ENCODE measurements at places on chromosomes 11 and 22.
A peak's percentile ranks its signal among the peaks of the same experiment; 100 is the strongest.

GRCh38 chr11:20457934-20458680, 70.6 kb downstream of the PRMT3 start:
- no peak for DNase-seq

GRCh38 chr11:10305262-10305963, 540 bp downstream of the ADM start:
- no peak for DNase-seq

DNA sequence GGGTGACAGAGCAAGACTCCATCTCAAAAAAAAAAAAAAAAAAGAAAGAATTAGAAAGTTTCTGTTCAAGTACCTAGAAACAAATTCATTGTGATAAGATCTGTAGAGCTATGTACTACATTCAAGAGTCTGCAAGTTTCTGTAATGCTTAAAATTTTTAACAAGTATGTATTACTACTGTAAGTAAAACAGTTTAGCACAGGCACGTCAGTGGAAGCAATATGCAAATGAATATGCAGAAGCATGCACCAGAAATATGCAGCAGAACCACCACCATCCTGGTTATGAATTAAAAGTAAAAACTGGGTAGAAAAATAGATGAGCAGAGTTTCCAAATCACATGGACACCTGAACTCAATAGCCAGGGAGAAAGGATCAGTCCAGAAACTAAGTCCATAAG, 19.3 kb downstream of the SBF2 start:
- no peak for DNase-seq

- DNase-seq: no peak
Observed at GRCh38 chr11:96061069-96061468, 137.2 kb upstream of the MTMR2 start.

DNA sequence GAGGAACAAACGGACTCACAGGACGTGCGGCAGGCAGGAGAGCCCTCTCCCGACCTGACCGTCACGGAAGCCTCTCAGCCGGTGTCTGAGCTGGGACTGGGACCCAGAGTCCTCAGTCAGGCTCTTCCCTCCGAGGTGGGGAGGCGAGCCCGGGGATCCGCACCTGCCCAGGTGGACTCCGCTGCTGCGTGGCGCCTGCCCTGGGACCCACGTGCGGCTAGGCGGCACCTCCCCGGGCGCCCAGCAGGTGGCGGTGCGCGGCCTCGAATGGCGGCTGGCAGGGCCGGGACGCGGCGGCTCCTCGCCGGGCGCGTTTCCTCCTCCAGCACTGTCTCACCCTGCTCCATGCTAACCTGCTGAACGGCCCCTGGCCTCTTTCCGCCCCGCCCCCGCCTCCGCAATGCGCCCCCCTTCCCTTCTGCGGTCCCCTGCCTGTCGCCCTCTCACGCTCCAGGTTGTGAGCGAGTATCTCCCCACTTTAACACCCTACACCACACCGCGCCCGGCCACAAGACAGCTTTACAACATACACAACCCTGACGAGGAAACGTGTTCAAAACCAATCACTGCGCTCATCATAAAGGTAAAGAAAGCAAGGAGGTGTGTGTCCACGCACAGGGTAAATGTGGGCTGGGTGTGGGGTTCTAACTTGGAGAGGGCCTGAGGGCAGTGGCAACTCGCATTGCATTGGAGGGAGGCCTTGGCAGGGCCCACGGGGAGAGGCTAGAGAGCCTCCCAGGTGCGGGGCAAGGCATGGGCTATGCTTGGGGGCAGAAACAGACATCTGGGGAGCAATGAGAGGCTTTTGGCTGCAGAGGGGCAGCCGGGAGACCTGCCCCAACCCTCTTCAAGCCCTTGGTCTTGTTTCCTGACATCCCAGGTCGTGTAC, 25.9 kb upstream of the ATXN10 start:
- peak; percentile 68 for DNase-seq

DNA sequence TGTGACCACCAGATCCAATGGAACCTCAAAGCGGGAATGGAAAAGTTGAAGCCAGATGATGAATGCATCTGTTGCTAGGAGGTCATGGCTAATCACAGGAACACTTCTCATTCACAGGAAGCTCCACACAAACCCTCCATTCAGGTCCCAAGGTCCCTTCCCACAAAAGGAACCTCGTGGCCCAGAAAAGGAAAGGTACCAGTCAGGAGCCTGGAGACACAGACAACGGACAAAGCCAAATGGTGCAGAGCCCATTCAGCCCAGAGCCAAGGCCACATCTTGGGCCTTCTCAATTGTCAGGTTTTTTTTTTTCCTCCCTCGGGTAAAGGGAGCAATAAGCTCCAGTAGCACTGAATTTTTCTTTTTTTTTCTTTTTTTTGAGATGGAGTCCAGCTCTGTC, 87.0 kb downstream of the FAM168A start:
- no peak for DNase-seq

- no peak for DNase-seq
Observed at GRCh38 chr11:91299980-91300379, 924.6 kb upstream of the FAT3 start.

GRCh38 chr11:115645631-115646317, 141.6 kb upstream of the CADM1 start:
- no peak for DNase-seq

DNA sequence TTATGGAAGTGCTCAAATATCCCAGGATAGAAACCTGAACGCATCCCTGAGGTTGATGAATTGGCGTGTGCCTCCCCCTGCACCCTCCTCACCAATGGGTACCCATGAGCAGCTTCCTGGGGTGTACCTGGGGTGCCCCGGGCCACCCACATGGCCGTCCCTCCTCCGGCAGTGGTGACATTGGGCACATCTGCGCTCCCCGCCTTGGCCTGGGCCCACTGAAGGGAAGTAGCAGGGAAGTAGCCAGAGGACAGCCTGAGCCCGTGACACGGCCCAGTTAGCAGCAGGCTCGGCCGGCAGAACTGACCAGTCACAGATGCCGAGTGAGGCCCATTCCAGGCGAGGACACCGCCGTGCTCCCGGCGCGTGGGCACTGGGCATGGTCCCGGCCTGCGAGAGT, 16.7 kb downstream of the MRPL23 start:
- no peak for DNase-seq

- DNase-seq: no peak
Observed at GRCh38 chr22:38860283-38861169, 11.5 kb downstream of the CBX6 start.

DNA sequence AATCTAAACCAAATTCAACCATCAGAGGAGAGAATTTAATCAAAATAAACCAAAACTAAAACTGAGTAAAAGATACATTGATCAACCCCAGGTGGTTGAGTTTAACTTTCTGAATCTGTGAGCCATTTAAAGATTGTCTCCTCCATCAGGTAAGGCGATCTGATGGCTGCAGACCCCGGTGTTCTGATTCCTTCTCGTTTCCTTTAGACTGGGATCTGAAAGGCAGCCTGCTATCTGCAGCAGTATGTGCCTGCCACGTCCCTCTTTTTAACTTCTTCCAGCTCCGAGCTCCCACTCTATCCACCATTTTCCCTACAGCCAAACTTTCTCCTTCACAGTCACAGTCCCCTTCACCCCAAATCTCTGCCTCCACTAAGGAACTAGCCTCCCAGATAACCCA, 66.1 kb upstream of the ARHGAP32 start:
- no peak for DNase-seq

DNA sequence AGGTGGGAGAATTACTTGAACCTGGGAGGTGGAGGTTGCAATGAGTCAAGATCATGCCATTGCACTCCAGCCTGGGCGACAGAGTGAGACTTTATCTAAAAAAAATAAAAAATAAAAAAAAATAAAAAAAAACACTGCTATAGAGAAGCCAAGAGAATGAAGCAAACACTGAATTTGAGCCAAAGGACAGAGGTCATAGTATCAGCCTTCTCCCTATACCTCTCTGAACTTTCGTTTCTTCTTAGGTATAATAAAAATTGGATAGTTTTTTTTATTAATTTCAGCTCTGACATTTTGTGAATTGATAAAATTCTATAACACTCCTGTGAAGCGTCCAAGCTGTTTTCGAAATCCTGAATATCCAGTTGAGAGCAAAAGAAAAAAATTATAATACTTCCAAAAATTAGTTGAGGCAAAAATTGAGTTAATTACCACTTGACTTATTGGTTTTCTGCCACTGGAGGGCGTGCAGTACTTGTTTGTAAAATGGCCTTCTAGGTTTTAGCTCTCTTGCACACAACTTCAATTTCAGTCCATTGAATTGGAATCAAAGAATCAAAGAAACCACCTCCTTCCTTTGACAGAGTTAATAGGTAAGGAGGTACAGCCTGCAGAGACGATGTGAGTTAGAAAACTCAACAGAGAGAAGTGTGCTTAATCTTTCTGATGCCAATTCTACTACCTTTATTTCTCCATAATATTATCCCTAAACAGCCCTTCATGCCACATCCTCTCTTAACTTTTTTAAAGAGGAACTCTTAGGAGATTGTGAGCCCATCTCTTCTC, 143.2 kb downstream of the BBOX1 start:
- no peak for DNase-seq
